ENCODE measurements at places on chromosomes 11 and 22. TPM values are rescaled to one million over a fixed set of nuclear protein-coding genes. Genes with fewer than 3 reads are reported as not detected.

MMP12 gene
- total RNA-seq = not detected

OSBP2 gene
- total RNA-seq = 0.71 TPM

OR2AG1 gene
- total RNA-seq = not detected

OOSP3 gene
- total RNA-seq = not detected

SHANK3 gene
- total RNA-seq = 10.7 TPM

FBLN1 gene
- total RNA-seq = 587 TPM

HORMAD2 gene
- not detected for total RNA-seq

PRDX5 gene
- 136 TPM for total RNA-seq

CHRDL2 gene
- 1.9 TPM for total RNA-seq

CYP2D6 gene
- total RNA-seq = not detected

ART1 gene
- total RNA-seq = not detected
